ENCODE measurements at places on chromosomes 12 and 14.

DNA sequence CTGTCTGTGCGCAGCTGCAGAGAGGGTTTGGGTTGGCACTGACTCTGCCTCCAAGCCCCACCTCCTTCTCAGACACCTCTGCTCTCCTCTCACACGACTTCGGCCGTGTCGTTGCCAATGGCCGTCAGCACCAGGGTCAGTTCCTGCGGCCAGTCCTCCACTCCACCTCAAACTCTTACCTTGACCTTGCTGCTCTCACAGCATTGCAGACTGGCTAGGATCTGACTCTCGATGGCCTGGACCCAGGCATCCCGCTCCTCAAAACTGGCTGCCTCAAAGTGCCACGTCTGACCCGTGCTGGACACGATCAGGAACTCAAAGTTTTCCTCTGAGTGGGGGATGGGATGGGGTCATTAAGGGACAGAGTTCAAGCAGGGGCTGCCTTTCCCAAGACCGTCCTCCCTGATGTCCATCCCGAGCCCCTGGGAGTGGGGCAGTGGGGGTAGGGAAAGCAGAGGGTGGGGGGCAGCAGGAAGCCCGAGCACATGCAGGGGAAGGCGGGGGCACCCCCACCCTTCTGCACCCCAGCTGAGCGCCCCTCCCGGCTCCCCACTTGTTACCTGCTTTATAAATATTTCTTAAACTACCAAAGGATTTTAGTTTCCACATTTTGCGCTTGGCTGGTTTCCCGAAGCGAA, 10.7 kb downstream of the AGAP2 start:
- DNase-seq: peak; percentile 37

DNA sequence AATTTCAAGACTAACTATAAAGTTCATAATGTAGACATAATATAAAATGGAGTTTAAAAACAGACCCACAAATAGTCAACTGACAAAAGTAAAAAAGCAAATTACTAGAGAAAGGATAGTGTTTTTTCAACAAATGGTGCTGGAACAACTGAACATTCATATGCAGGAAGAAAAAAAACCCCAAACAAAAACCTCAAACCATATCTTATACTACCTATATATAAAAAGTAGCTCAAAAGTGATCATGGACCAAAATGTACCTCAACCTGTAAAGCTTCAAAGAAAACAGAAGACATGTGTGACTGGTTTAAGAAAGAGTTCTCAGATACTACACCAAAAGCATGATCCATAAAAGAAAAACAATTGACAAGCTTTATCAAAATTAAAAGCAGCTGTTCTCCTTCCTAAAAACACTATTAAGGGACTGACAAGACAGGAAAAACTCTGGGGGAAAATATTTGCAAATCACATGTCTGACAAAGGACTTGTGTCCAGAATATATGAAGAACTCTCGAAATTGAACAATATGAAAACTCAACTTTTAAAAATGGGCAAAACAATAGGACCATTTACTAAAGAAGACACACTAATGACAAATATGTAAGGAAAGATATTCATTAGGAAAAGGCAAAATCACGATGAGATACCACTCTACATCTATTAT, 22.7 kb upstream of the ARID4A start:
- DNase-seq: no peak

DNA sequence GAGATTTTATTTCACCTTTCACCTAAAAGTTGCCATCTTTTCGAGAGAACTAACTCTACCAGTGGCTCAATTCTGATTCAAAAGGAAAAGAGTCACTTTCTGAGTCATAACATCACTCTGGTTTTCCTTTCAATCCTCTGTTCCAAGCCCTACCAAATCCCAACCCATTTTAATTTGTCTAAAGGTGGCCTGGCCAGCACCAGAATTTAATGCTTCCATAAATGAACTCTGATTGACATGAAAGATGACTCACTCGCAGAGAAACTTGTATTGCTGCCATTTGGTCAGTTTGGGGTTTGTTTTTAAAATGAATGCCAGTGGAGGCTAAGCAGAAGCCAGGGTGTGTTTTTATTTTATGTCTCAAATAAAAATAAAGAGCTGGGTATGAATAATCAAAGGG, 117.4 kb upstream of the SOX5 start:
- no peak for DNase-seq

DNA sequence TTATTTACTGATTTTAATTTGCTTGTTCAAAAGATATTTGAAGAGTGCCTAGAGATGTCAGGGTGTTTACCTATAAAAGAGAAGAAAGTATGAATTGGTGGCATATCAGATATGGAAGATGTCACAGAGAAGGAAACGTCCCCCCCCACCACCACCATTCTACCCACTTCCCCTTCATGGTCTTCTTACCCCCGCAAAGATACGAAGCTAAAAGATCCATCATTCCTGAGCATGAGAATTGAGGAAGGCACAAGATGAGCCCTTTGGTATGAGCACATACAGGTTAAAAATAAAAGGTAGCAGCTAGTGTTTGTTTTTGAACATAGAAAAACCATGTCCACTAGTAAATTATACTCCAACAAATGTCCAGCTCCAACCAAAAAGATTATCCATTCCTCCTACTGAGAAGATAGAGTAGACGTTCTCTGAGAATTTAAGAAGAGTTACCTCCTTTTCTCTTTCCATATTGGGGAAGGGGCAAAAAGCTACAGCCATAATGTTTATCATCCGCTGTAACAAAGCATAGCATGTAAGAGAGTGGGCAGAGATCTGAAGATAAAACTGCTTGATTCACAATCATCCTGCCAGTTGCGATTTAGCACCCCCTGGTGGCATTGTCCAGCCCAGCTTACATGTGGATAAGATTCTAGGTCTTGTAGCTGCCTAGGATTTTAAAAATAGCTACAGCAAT, 29.1 kb downstream of the NFYB start:
- DNase-seq: peak; percentile 89

- peak; percentile 79 for DNase-seq
Observed at GRCh38 chr12:93183940-93184671, 193.6 kb upstream of the NUDT4 start.

DNA sequence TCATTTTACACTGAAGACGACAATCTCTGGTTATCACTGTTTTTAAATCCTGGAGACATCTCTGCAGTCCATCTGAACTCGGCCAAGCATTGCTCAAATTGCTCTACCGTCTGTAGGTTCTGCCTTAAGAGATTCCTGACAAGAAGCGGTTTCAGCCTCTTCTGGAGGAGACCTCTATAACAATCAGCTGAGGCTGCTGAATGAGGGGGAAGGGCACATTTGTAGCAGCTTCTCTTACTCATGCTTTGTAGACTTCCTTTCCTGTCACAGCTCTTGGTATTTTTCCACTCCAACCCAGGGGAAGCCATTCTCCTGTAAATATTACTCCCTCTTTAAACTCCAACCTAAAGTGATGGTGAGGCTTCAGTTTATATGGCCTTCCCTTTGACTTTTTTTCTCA, 3.0 kb downstream of the ARG2 start:
- DNase-seq: no peak

- no peak for DNase-seq
Observed at GRCh38 chr12:67692966-67693365, 44.4 kb downstream of the DYRK2 start.

DNA sequence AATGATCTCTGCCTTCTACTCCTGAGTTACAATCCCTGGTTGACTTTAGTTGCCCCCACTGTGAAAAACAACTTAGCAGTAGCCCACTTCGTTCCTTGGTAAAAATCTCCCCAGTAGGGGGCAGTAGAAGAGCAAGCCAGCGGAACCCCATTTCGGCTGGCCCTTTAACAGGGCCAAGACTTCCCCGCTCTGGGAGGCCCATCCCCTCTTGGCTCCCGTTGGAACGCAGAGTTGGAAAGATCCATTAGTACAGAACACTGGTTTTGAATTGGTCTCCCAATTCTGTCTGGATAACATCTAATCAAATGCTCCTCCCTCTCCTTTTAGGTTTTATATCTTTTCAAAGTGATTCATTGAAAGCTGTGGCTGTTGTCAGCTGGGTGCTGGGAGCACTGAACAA, 1133.3 kb downstream of the BCL11B start:
- no peak for DNase-seq

DNA sequence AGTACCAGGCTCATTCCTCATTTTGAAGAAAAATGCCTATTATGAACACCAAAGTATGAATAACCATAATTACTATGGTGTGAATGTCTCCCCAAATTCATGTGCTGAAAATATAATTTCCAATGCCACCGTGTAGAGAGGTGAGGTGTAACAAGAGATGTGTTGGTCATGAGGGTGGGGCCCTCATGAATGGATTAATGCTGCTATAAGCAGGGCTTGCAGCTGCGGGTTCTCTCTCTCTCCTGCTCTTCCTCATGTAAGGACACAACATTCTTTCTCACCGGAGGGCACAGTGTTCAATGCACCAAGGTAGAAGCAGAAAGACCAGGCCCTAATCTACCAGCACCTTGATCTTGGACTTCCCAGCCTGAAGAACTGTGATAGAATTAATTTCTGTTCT, 70.0 kb downstream of the TMTC1 start:
- no peak for DNase-seq

DNA sequence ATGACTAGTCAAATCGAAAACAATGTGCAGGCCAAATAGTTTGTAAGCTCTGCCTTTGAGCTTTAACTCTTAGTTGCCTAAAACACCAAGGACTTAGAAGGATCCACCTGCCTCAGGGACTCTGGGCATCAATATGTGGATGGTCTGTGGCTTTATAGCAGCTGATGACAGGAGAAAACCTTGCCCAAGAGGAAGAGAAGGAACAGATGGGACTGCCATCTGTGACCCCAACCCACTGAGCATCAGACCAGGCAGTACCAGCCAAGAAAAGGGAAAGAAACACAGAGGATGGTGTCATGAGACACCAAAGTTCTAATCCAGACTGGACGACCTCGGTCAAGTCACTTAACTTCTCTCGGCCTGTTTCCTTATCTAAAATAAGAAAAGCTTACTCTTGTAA, 12.7 kb downstream of the TGFB3 start:
- DNase-seq: no peak

DNA sequence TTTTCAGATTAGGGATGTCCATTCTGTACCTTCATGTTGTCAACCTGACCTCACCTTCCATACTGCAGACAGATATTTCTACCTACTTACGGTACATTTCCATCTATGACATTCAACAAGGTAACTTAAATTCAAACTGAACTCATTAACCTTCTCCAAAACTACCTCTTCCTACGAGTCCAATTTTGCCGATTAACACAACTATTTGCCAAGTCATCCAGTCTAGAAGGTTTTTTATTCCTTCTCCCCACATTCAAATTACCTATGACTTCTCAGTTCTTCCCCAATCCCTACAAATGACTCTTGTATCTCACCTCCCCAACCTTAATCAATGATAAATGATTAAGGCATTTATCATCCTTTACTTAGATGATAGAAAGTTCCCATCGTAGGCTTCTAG, 23.6 kb downstream of the SPTSSA start:
- DNase-seq: no peak

- no peak for DNase-seq
Observed at GRCh38 chr12:120037851-120038250, 48.8 kb downstream of the BICDL1 start.

DNA sequence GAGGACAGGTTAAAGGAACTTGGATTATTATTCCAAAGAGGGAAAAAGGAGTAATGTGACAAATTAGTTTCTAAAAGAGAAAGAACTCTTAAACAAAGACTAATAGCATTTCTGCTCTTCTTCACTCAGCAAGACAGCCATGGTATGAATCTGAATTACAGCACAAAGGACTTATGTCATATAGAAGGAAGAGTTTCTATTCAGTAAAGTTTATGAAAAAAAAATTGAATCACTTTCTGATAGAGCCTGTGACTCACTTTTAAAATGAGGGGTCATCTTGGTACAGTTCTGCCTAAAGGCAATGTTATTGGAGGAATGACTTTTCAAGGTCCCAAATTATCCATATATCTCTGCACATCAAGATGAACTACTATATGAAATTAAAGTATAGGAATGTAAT, 101.7 kb downstream of the DUSP6 start:
- DNase-seq: no peak

Data from right forelimb (tissue), 1 donor.